CD4-positive, alpha-beta memory T cell (primary cell): ENCODE measurements at places on chromosomes 11 and 22.
A peak's percentile ranks its signal among the peaks of the same experiment; 100 is the strongest.

GRCh38 chr11:9851366-9851765 is 187.5 kb downstream of the SWAP70 start:
- no peak for DNase-seq

DNA sequence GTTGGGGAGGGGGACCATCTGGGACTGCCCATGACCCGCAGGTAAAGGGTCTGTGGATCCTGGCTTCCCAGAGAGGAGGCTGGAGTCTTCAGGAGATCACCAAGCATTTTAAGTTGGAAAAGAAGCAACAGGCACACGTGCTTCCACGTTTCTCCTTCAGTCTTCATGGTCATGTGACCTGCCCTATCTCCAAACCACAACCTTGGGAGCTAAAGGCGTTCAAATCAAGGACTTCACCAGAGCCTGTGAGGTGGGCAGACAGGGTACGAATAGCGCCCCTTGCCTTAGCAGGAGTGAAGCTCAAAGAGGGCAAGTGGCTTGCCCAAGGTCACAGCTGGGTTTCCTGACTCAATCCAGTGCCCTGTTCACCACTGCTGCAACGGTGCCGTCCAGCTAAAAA is 6.7 kb downstream of the TMEM184B start:
- no peak for DNase-seq

DNA sequence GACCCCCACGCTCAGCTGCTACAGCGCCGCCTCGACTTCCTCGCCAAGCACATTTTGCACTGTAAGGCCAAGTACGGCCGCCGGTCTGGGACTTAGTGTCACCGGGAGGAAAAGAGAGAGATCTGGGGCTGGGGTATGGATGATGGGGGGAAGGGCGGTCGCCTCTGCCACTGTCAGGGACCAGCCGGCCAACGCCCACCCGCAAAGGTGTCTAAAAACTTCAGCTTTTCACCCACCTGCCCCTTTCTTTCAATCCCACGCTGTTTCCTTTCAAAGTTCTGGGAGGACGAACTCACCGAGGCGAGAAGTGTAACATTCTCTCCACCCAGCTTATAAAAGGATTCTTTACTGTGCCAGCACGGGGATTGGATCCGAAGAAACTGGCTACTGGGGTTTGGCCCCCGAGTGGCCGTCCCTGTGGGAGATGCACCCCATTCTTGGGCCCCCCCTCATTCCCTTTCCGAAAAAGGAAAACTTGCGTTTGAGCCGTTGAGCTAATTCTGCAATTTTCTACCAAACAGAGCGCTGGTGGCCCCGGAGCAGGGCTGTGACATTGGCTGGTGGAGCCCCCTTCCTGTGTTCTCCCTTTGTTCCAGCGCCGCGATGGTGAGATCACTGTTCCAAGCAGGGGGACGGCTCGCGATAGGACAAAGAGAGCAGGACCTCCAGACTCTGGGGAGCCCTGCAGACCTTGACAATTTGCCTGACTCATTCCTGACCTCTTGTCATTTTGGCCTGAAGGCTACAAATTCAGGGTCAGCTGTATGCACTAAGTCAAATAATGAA is 1.8 kb downstream of the FJX1 start:
- no peak for DNase-seq

DNA sequence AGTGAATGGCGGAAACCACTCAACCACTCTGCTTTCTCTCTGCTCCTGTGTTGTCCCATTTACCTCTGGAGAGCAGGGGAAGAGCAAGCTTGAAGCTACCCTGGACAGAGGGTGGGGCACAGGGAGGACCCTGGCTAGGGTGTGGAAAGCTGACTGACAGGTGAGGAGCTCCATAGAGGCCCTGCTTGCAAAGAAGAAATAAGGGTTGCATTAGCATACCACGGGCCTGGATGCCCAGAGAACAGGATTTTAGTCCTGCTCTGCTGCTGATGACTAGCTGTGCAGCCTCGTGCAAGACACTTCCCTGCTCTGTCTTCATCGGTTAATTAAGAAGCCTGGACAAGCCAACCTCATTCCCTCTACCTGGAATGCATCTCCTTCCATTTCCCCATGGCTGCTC is 135.0 kb downstream of the BUD13 start:
- no peak for DNase-seq

DNA sequence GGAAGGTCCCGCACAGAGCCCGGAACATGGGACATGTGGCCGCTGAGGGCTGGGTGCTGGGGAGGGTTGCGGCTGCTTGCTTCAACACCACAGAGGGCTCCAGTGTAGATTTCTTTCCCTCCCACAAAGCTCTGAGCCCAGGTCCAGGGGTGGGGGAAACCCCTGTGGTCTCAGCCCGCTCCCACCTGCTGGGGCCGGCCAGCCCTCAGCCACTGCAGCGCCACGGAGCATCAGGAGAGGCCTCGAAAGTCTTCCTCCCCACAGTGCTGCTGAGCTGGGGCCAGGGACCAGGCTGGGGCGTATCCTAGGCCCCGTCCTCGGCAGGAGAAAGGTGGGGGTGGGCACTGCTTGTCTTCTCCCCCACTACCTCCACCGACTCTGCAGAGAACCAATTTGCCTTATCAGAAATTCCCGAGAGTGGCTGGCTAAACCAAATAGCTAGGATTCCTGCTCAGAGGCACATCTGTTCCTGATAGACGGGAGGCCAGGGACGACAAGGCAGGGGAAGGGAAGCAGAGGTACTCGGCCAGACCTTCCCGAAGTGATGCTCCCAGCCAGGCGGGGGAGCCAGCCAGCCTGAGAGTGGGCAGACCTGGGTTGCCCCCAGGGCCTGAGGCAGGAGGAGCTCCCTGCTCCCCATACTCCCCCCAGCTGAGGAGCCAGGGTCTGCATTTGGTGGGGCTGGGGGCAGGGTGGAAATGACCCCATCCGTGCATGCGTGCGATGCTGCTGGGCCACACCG is 18.7 kb downstream of the IGF2 start:
- no peak for DNase-seq

DNA sequence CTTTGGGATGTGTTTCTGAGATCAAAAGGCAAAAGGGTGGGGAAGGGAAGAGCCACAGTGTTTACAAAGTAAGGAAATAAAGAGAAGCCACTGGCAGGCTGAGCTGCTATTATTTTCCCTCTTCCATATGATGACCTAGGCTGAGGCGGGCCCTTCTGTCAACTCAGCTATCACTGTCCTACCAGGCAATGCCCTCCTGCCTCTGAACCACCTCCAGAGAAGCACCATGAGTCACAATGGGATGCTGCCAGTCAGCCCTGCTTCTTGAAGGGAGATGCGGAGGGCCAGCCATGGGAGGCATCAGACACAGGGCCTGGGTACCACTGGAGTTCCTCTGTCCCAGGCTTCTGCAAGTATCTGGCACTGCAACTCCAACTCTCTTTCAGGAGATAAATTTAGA is 107.9 kb upstream of the BID start:
- no peak for DNase-seq

GRCh38 chr22:19214078-19214473 is 35.5 kb upstream of the SLC25A1 start:
- no peak for DNase-seq

DNA sequence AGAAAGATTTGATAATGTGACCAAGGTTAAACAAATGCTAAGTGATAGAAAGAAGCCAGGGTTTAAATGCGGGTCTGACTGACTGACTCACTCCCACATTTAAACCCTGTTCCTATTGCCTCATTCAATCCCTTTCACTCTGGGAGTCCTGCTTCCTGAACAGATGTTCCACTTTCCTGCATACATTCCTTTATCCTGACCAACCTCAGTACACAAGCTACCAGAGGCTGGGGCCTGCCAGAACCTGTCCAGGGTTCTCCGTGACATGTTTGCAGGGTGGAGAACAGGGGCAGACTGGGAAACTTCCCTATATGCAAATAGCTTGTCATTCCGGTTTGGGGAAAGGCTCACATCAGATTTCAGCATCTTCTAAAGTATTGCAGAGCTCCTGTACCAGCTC is 3.0 kb upstream of the ANKK1 start:
- no peak for DNase-seq

DNA sequence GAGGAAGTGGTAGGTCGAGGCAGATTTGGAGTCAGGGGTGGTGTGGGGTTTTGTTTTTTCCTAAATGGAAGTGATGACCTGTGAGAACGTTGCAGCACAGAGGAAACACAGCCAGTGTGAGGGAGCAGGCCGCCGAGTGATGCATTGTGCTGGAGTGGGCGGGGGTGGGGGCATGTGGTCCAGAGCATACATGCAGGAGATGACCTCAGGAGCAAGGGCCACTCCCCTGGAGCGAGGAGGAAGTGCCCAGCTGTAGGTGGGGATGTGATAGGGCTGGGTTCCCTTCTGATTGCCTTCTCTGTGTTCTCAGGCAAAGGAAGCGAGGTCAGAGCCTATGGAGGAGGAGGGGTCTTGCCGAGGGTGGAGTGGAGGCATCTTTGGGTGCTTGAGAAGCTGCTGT is 81.4 kb downstream of the PPP6R3 start:
- DNase-seq, result no peak

DNA sequence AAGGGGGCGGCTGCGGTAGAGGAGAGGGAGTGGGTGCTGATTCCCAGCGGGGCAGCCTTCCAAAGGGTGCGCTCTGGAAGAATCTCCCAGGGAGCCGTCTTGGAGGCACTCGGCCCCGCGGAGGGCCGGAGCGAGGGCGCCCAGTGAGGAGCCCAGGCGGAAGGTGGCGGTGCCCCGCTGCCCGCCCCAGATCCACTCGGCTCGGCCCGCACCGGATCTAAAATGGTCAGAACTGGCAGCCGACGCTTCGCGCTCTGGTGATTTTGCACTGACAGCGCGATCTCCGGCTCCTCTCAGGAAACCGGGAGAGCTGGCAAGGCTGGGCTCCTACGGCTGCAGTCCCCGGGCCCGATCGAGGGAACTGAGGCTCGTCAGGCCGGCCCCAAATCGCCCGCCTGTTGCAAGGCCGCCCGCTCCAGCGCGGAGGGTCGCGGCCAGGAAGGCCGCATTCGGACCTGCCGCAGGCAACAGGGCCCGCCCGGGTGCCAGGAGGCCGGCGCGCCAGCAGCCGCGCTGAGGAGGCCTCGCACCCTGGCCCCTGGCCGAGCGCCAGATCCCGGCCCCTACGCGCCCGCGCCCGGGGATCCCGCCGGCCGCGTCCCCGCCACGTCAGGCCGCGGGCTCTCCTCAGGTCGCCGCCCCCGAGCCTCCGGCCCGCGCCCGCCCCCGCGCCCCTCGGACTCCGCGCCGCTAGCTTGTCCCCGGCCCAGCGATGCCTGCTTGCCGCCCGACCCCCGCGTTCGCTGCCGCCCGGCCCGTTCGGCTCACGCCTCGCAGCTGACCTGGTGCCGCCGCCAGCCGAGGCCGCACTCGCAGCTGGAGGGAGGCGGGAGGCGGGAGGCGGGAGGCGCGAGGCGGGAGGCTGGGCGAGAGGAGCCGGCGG is at the start of gene KLHL22:
TSS of gene KLHL22 (minus strand) at position 818 of the 883 bp plus-strand sequence. CDS start 6,584 bp downstream, outside the sequence.
- peak; percentile 23 for DNase-seq

- no peak for DNase-seq
These were observed 227.4 kb downstream of the TMEM135 start for GRCh38 chr11:87265132-87265531.

DNA sequence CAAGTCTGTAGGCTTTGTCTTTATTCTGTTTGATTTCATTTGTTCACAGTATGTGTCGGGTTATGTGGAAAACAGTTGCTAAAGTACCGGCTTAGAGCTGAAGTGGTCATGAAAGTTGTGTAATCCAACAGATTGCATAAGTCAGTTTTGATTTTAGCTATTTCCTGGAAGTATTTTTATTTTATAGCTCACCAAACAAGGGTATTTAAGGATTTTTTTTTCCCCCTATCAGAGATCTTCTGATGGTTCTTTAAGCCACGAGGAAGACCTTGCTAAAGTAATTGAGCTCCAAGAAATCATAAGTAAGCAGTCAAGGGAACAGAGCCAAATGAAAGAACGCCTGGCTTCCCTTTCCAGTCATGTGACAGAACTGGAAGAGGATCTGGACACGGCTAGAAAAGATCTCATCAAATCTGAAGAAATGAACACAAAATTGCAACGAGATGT is 55.9 kb downstream of the PPFIA1 start:
- DNase-seq, result no peak
